ENCODE measurements at places on chromosomes 7 and 10.

DNA sequence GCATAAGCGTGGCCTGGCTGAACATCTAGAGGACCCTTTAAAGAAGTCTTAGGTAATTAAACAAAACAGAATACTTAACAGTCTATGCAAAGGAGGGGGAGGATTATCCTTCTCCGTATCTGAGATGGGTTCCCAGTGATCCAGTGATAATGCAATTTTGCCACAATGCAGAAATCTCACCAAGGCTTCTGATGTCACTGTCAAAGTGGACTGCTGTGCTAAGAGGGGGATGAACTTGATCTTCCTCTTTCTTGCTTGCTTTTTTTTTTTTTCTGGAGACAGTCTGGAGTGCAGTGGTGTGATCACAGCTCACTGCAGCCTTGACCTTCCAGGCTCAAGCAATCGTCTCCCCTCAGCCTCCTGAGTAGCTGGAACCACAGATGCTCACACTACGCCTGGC, 30.8 kb downstream of the GATA3 start:
- DNase-seq: no peak

GRCh38 chr10:6563075-6563474, 17.0 kb downstream of the PRKCQ start:
- DNase-seq: peak; percentile 49

DNA sequence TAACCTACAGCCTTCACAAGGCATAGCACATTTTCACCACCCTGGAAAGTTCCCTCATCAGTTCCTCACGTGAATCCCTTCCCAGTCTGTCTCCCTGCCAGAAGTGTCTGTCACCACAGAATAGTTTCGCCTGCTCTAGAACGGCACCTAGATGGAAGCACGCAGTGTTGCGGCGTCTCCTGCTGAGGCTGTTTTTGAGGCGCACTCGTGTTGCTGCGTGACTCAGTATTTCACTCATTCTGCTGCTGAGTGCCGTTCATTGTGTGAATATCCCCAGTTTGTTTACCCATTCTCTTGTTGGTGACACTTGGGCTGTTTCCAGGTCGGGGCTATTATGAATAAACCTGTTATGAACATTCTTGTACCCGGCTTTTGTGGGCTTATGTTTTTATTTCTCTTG, 12.8 kb downstream of the NOS3 start:
- DNase-seq: no peak

DNA sequence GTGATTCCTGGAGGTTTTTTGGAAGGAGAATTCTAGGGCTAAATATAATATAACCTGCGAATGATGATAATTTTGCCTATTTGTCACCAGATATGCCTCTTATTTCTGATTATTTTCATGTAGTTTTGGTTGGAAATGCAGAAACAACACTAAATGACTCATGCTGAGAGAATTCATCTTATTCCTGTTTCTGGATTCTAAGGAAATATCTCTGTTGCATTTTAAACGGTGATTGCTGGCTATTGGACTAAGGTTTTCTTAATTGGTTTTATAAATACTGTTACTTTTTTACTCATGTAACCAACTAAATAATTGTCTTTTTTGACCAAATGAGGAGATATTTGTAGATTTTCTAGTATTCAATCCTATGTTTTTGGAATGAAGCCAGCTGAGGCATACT, 204.9 kb upstream of the NPSR1 start:
- DNase-seq: no peak

- DNase-seq: no peak
Observed at GRCh38 chr7:72539702-72540101, 127.6 kb upstream of the CALN1 start.

DNA sequence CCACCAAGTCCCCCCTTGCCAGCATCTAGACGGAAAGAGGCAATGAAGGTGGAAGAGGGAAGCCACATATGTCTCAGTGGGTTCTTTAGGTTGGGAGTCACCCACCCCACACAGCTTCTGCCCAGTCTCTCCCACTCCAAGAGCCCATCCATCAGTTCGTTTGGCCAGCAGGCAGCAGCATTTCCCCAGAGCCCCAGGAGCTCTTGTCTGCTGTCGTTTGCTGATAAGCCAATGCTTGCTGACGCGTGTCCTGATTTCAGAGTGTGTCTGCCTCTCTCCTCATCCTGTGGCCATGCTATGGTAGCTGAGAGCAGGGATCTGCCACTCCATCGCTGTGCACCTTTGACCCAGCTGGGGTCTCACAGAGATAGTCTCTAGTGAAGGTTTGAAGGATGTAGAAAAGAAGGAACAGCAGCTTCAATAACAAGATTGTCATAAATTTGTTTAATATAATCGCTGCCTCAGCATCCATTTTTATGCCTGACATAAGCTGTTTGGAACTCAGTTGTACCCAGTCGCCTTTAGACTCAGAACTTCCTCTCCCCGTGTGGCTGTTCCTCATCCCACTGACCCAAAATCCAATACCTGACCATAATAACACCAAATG, 39.4 kb upstream of the GDF10 start:
- no peak for DNase-seq

DNA sequence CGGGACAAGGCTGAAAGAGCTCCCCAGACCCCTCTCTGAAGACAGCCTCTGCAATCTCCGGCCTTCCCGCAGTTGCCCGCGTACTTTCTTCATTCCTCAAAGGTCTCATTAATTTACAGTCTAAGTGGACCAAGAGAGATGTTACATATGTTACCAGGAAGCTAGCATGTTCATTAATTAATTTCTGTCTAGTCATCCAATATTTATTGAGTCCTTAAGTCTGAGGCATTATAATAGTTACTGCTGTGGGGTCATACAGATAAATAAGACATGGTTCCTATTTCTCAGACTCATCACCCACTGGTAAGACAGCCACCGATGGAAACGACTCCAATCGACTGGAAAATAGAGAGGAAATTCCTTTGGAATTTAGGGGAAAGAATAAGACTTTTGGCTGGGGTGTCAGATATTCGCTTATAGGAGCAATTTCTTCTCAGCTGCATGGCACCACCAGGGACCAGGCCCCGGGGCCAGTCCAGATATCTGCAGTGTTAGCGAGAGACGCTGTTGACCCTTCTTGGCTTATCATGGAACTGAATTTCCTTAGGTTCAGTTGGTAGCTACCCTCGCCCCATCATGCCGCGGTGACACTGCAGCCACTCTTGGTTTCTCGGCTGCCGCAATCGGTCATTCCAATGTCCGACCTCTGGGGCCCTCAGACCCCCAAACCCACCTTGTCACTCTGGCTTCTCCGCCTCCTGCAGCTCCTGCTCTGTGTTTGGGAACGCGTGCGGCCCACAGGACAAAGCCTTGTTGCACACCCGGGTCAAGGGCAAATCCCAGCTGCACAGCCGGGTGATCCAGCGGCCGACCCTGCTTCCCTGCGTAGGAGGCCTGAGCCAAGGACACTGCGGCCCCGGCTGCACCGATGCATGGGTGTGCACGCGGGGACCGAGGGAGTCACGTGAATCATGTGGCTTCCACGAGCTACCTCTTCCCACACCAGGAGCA, 383.2 kb downstream of the DNAJB6 start:
- no peak for DNase-seq

GRCh38 chr7:44072364-44073231, 7.2 kb upstream of the PGAM2 start:
- peak; percentile 34 for DNase-seq

GRCh38 chr7:27434756-27435400, 192.3 kb downstream of the EVX1 start:
- DNase-seq: no peak

DNA sequence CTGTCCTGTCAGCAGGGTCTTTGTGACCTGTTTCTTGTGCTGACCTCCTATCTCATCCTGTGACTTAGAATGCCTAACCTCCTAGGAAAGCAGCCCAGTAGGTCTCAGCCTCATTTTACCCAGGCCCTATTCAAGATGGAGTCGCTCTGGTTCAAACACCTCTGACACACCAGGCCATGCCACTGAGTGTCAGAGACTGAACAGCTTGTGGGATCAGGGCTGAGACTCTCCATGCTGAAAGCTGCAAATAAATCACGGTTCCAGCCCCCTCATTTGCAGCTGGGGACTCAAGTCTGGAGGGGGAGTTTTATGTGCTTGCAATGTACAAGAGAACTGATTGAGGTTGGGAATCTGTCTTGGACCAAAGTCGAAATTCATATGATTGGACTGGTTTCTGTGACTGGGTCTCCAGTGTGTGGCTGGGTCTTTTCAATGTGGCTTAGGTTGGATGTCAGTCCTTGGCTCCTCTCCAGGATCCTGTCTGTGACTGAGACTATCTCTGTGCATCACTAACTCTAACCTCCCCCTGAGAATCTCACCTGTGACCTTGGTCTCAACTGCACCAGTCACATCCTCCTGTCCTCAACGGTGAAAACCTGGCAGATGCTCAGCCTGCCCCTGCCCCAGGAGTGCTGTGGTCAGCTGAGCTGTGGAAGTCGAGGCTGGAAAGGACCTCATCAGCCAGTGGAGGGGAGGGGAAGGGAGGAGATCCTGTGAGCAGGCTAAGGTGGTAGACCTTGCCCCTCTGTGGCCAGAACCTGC, 11.7 kb downstream of the PRF1 start:
- DNase-seq: no peak

- DNase-seq: no peak
Observed at GRCh38 chr7:156545979-156546378, 94.6 kb upstream of the RNF32 start.

- DNase-seq: no peak
Observed at GRCh38 chr7:130649004-130649790, 19.4 kb downstream of the COPG2 start.

GRCh38 chr7:131681961-131682360, 125.5 kb upstream of the PODXL start:
- no peak for DNase-seq

DNA sequence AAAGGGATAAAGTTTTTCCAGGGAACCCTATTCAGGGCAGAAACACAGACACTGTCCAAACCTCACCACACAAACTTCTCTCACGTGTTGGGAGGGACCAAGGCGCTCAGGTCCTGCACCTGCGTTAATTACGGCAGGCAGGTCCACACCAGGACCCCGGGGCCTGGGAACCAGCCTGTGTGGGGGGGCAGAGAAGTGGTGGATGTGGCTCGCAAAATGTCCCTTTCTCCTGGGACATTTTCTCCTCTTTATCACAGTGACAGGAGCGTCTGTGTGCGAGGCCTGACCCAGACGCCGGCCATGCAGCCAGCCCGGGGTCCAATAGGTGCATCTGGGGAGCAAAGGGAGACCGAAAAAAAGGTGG, 73.4 kb upstream of the ZNF722 start:
- DNase-seq: no peak

- no peak for DNase-seq
Observed at GRCh38 chr7:40717242-40717641, 582.4 kb downstream of the SUGCT start.

- no peak for DNase-seq
Observed at GRCh38 chr10:5442065-5442989, 30.0 kb downstream of the NET1 start.

DNA sequence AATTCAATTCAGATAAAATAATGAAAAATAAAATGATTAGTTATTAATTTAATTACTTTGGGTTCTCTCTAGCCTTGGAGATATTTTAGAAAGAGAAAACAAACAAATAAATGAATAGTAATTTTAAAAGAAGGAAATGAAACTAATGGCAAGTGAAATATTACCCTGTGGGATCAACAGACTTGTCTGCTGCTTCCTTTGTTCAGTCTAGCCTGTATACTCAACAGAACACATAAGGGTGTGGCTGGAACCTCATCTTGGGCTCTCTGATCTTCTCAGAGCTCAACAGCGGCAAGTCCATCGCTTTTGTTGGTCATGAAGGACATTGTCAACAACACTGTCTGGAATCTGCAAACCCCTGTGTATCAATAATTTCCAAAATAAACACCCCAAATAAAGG, 904.9 kb downstream of the IPMK start:
- no peak for DNase-seq

GRCh38 chr10:43872644-43873043, 224.0 kb upstream of the ZNF32 start:
- DNase-seq: no peak

DNA sequence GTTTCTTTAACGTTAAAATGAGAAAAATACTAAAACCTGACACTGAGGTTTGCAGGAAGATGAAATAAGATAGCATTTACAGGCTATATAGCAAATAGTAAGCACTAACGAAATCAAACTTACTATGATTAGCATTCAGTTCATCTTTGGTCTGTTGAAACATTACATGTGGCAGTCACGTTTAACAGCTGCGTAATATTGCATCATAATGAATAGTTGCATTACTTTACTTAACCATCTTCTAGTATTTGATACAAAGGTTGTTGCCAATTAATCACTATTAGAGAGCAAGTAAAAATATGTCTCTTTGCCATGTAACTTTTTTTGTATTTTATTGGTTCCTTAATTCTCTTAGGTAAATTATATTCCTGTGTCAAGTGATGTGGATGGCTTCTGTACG, 131.8 kb upstream of the GHITM start:
- DNase-seq: no peak

GRCh38 chr10:125084191-125084613, 76.2 kb downstream of the CTBP2 start:
- DNase-seq: no peak

- DNase-seq: no peak
Observed at GRCh38 chr7:69739931-69740431, 141.7 kb downstream of the AUTS2 start.

DNA sequence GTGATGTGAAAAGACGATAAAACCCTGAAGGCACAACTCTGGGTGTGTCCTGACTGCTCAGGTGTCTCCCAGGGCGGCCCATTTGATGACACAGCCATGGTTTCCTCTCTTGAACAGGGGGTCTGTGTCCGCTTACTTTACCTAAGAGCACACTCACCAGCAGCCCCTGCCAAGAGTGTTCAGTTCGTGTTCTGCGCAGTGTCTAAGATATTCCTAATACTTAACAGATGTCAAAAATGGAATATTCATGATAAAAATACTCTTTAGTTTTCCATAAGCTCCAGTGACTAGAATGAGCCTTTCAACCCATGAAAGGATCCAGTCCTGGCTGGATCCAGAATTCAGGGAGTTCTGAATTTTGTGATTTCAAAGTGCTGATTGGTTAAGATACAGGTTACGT, 492.4 kb downstream of the TNS3 start:
- no peak for DNase-seq

DNA sequence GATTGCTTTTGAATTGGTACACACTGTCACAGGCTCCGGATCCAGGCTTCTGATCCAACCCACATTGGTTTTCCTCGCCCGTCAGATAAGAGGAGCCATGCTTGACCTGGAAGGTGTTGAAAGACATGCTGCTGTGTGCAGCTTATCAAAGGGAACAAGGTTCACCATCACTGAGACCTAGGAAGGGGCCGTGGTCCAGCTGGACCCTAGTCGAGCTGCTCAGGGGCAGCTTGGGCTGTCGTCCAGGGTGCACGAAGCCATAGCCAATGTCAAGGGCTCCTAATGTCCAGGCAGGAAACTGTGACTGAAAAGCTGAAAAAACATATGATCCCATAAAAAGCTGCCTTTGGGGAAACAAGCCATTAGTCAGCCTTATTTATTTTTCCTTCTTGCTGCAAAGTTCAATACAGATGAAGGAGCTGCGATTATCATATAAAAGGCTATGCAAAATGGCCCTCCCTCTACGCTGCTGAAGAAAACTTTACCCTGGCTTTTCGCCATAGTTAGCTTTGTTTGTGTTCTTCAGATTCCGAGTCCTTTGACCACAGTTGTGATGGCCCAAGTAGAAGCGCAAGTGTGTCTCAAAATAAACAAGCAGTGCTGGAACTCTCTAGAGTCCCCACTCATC, 118.0 kb downstream of the CREB5 start:
- DNase-seq: no peak

GRCh38 chr7:128886391-128887168, 23.9 kb downstream of the ATP6V1F start:
- DNase-seq: no peak

- no peak for DNase-seq
Observed at GRCh38 chr10:11036424-11037011, 18.8 kb downstream of the CELF2 start.
